ENCODE measurements at places on chromosomes 12 and 14.

- DNase-seq: no peak
Measured at GRCh38 chr12:118175823-118176447, 40.0 kb downstream of the PEBP1 start.

- no peak for DNase-seq
Measured at GRCh38 chr12:76762601-76762980, 1.3 kb upstream of the ZDHHC17 start.

DNA sequence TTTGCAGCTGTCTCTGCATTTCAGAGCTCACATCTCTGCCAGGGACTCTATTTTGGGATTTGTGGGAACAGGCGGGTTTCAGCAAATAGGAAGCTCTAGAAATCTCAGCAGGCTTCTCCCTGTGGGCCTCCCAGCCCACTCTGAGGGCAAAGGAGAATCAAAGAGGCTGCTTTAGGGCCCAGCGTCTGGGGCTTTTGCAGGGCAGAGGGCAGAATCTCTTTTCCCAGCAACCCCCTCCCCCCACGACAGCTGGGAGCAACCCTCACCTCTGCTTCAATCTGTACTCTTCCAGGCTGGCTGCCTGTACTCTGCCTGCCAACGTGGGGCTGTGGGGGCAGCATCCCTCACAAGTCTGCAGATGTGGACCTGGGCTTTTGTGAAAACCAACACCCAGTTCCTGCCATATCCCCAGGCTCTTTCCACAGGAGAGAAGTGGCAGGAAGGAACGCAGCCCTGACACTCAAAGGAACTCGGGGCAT, 529.6 kb upstream of the TBX3 start:
- no peak for DNase-seq

GRCh38 chr14:74843653-74844052, 32.3 kb downstream of the PROX2 start:
- DNase-seq: no peak

- no peak for DNase-seq
Measured at GRCh38 chr12:62401631-62402030, 65.0 kb upstream of the MON2 start.

DNA sequence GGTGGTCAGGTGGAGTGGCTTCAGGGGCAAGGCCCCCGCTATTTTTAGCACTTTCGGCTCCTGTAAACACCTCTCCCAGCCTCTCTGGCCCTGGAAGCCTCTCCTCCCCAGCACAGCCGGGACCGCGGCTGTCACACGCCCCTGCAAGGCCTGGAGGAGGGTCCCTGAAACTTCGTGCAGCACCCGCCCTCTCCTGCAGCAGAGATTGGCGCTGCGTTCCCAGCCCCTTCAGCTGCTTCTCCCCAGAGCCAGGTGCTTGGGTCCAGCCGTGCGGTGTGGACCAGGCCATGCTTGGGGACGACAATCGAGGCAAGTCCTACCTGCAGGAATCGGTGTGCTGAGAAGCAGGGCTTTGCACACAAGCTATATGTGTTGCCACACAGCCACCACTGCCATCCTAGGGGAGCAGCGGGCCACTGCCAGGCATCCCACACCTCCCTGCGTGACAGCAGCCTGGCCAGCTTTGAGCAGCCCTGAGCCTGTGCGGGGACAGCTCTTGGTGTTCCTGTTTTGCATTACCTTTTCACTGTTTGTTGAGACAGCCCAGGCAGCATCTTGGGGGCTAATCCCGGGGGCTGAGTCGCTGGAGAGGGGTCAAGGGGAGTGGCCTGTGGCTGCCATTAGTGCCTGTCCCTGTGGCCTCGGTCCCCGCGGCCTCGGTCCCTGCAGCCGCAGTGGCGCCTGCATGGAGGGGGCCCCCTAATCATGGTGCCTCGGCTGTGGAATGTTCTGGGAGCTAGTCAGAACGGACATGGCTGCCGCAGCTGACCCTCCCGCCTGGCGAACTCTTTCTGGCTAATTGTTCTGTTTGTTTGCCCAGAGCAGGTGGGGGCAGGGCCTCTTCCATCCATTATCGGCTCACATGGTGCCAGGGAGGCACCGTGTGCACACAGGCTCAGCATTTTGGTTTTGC, 27.6 kb upstream of the TRAF3 start:
- no peak for DNase-seq

GRCh38 chr12:80829767-80830166, 108.0 kb downstream of the LIN7A start:
- DNase-seq: no peak

GRCh38 chr14:30482276-30482675, 76.7 kb upstream of the G2E3 start:
- DNase-seq: no peak

DNA sequence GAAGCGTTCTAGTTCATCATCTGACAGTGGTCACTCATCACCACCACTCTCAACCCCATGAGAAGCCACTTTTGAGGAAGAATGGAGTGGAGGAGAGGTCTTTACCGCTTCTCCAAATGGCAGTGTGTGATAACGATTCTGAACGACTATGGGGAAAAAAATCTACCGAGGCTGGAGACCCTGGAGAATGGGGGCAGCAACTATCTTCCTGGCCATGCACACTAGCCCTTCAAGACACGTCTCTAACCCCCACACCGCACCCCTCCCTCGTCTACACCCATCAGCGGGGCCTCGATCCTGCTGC, 365 bp downstream of the ING4 start:
- peak; percentile 21 for DNase-seq

DNA sequence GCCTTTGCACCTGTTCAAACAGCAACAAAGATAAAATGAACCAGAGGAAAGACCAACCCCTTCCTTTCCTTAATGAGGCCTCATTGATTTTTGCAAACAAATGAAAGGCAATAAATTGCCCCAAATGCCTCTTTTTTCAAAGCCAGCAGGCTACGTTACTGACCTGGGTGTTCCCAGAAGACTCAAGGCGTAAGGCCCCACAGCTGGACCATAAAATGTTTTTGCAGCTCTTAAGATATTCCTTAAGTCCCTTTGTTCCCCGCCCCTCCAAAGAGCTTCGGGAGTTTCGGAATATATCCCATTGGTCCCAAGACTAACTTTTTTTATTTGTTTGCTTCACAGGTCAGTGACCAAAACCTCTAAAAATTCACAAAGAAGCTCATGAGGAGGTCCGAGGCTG, 462.9 kb upstream of the PRICKLE1 start:
- no peak for DNase-seq

DNA sequence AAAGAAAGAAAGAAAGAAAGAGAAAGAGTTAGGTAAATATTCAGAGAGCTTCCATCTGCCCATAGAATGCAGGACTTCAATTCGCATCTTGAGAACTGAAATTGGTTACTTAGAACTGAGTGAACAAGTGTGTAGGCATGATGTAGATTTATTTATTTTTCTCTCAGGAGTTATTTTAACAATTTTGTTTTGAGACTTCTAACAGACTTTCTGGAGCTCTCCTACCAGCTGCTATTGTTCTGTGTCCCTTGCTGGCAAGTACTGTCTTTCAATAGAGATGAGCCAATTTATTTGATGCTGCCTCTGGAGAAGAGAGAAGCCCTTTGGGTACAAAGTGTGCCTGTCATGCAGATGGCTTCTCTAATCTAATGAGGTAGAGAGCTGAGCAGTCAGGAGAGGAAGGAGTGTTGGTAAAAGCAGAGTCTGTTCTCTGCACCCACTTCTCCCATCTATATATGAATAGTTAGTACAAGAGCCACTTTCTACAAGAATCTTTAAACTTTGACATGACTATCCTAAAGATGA, 67.0 kb downstream of the SYT1 start:
- DNase-seq: no peak

- DNase-seq: no peak
Measured at GRCh38 chr14:65164068-65164824, 61.9 kb upstream of the MAX start.

- DNase-seq: no peak
Measured at GRCh38 chr12:22856178-22856577, 231.2 kb downstream of the ETNK1 start.

GRCh38 chr14:33642691-33643244, 308.1 kb downstream of the EGLN3 start:
- no peak for DNase-seq

DNA sequence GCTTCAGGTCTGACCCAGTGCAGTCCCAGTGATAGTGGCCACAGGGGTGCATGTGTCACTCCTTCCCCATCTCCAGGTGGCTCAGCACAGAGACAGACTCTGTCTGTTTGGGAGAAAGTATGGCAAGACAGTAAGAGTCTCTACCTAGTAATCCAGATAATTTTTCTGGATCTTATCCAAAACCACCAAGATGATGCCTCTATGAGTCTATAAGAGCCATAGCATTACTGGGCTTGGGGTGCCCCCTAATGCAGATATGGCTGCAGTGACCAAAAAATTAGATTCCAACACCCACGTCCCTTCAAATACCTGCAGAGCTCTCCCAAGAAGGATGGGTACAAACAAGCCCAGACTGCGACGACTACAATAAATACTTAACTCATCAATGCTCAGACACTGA, 123.8 kb downstream of the GRIP1 start:
- DNase-seq: no peak

DNA sequence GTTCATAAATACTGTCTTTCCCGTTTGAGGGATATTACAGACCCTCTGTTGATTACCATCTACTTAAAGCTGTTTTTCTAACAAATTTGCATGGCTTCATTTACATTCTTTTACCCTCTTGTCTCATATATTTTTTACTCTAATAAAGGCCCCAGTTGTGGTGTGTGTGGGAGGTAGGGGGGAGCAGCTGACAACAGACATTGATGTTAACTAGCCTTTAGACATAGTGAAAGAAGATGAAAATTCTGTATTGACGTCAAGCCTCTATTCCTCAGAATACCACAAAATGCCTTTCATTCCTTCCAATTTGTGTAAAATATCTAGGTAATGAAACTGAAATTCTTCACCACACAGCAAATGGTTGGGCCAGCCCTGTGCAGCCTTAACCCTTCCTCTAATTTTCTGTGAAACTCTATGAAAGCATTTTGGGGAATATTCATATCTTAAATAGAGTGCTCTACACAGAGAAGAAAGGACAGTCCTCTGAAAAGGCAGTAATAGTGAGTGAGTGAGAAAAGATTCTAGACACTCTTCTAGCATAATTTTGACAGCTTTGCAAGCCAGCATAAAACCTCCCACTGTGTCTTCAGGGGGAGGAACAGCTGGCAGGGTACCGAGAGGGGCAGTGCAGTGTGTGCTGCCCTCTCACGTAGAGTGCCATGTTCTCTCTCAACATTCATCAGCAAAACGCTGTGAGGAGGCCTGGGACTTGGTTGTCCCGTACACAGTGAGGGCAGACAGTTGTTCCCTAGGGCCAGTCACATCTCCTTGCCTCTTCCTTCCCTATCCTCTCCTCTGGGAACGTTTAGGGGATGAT, 20.1 kb upstream of the CERS5 start:
- peak; percentile 63 for DNase-seq

DNA sequence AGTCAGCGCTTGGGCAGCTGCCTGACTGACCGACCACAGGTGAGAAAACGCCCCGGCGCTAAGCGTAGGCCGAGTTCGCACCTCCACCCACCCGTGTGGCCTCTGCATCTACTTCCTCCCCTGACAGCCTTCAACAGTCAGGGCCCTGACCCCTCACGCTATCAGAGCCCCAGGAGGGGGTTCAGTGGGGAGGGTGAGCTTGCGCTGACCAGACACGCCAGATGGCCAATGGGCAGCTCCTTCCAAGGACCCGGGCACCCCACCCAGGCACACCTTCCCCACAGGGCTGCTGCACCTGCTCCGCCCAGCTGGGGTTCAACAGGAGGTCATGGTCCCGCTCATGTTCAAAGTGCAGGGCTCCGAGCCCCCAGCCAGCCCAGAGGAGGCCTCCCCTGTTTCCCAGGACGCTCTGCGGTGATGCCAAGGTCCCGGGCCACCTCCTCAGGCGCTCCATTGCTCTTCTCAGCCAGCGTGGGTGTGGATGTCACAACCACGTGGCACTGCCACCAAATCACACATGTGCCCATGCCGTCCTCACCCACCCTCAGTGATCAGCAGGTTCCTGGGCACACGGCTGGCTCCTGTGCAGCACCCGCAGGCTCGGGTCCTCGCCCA, 48.7 kb upstream of the BCL11B start:
- no peak for DNase-seq

- DNase-seq: no peak
Measured at GRCh38 chr12:116582610-116583009, 23.4 kb downstream of the MAP1LC3B2 start.

DNA sequence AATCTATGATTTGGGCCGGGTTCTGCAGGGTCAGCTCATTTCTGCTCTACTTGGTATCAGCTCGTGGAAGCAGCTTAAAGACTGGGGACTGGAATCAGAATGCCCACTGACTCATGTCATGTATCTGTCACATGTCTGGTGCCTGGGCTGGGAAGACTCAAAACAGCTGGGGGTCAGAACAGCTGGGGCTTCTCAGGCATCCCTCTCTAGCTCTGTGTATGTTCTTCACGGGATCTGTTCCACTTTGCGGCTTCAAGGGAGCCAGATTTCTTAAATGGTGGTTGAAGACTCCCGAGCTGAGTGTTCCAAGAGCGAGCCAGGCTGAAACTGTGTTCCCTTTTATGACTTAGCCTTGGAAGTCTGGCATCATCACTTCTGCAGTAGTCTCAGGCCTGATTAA, 11.9 kb downstream of the AEBP2 start:
- DNase-seq: no peak

GRCh38 chr12:123990511-123990910, 17.5 kb downstream of the ZNF664 start:
- DNase-seq: no peak

DNA sequence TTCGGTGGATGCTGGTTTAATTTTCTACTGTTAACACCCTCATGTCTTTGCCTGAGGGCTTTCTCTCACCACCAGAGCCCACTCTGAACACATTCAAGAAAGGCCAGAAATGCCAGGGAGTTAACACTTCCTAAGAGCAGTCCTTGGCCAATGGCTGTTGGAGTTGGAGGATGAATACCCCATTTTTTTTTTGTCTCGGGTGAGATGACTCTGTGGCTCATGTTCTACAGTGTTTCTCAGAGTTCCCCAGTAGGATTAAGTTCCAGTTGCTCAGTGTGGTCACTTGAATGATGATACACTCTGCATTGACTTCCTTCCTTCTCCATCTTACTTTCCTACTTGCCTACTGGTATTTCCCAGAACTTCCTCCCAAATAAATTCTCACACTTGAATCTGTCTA, 65.8 kb downstream of the FOS start:
- no peak for DNase-seq

DNA sequence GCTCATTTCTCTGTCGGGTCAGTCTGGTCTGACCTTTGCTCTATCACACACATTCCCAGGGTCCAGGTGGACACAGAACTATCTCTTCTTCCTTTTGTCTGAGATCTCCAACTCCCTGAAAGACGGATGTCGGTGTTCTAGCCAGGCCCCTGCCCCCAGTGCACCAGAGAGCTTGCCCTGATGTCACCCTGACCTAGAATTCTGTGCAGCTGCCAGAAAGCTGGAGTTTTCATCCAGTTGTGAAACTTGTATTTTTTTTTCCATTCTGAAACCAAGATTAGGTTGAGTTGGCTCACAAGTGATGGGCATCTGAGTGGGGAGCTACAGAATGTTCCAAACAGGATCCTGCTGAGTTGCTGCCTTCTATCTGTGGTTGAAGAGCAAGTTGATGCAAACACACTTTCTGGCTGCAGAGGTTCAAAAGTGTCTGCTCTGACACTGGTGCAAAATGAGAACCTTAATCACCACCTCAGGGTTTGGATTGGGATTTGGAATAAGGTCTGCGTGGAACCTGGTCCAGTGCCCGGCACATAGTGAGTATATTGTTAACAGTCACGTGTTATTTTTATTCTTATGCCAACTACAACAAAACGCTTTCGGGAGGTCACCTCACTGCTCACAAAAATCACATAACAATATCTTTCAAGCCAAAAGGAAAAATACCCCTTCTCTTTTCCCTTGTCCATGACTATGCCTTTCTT, 211.5 kb downstream of the SLC15A4 start:
- no peak for DNase-seq

- no peak for DNase-seq
Measured at GRCh38 chr12:95681210-95681765, 109.3 kb downstream of the NTN4 start.

- DNase-seq: peak; percentile 36
Measured at GRCh38 chr14:94056579-94057308, 24.3 kb downstream of the DDX24 start.
